Inflammatory macrophage treated with lipopolysaccharide for 4 hours (primary cell): ENCODE measurements at places on chromosomes 1 and 21.

- no peak for DNase-seq
Observed at GRCh38 chr21:21751286-21751685, 753.1 kb downstream of the NCAM2 start.

DNA sequence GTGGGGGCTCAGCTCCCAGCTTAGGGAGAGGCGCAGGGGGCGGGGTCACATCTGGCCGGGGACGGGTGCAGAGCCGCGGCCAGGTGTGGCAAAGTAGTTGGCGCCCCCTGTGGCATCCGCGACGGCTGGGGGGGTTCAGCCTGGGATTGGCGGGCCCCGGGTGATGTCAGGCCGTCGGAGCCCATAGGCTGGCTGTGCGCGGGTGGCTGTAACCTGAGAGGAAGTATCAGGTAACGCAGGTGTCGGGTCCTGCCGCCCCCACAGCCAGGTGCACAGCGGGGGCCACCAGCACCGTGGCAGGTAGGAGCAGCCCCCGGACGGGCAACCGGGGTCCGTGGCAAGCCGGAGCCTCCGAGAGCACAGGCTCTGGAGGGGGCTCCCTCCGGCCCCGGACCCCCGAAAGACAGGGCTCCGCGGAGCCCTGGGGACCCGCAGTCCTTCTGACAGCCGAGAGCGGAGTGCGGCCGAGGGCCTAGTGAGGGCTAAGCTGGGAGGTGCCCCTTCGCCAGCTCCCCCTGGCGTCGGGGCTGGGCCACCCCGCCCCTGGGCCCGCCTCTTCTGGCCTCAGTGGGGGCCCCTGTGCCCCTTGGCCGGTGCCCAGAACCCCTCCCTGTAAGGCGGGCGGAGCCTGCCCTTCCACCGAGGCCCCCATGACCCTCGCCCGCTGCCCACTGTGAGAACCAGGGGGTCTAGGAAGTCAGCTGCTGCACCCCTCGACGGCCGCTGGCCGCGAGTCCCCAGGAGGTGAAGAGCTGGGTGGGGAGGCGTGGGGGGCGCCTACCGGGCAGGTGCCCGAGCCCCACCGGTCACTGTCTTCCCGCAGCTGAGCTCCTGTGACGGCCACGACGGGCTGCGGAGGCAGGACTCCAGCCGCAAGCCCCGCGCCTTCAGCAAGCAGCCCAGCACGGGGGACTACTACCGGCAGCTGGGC is 17.9 kb downstream of the TNFRSF25 start:
- no peak for DNase-seq

- DNase-seq: no peak
Observed at GRCh38 chr21:41195311-41195710, 27.4 kb downstream of the BACE2 start.

GRCh38 chr1:51284487-51284954 is 45.8 kb downstream of the TTC39A start:
- no peak for DNase-seq

- DNase-seq: no peak
Observed at GRCh38 chr1:60589916-60590315, 492.4 kb upstream of the NFIA start.
